ENCODE measurements at places on chromosomes 11 and 22. TPM values are rescaled to one million over a fixed set of nuclear protein-coding genes. Genes with fewer than 3 reads are reported as not detected.

DNA sequence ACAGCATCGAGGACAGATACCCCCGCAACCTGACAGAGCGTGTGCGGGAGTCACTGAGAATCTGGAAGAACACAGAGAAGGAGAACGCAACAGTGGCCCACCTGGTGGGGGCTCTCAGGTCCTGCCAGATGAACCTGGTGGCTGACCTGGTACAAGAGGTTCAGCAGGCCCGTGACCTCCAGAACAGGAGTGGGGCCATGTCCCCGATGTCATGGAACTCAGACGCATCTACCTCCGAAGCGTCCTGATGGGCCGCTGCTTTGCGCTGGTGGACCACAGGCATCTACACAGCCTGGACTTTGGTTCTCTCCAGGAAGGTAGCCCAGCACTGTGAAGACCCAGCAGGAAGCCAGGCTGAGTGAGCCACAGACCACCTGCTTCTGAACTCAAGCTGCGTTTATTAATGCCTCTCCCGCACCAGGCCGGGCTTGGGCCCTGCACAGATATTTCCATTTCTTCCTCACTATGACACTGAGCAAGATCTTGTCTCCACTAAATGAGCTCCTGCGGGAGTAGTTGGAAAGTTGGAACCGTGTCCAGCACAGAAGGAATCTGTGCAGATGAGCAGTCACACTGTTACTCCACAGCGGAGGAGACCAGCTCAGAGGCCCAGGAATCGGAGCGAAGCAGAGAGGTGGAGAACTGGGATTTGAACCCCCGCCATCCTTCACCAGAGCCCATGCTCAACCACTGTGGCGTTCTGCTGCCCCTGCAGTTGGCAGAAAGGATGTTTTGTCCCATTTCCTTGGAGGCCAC lies 3.3 kb downstream of the FADD start:
- DNase-seq: no peak

The MAJIN gene
- polyA plus RNA-seq: 0.09 TPM

DNA sequence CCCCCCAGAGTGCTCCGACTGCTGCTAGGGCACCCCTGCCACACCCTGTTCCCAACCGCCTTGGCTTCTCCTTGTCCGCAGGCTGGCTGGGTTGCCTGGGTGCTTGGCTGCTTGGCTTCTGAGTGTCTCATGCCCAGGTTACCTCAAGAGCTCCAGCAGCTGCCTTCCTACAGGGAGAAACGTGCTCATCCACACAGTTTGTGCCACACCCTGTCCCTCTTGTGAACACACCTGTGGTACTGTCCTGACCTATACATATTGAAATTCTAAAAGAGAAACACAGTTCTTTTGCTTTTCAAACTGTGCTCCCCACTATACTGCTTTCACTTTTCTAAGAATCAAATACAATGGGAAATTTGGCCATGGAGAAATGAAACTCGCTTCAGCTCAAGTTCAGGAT lies 191.4 kb downstream of the DBX1 start:
- DNase-seq: no peak

The KCTD17 gene
- 16.3 TPM for polyA plus RNA-seq

DNA sequence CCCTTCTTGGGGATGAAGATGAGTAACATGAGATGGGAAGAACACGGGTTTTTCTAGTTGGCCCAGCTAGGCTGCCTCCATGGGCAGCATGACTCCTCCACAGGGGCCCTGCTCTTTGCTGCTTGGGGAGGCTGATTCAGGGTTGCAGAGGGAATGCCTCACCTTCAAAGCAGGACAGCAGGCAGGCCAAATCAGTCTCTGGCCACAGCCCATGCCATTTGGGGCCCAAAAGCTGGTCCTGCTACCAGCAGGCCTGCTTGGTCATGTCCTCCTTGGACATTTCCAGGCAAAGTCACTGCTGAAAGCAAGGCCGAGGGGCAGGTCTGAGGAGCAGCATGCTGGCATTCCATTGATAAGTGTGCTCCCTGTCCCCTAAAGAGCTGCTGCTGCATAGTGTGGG lies 13.8 kb upstream of the MAPK8IP1 start:
- DNase-seq: no peak

DNA sequence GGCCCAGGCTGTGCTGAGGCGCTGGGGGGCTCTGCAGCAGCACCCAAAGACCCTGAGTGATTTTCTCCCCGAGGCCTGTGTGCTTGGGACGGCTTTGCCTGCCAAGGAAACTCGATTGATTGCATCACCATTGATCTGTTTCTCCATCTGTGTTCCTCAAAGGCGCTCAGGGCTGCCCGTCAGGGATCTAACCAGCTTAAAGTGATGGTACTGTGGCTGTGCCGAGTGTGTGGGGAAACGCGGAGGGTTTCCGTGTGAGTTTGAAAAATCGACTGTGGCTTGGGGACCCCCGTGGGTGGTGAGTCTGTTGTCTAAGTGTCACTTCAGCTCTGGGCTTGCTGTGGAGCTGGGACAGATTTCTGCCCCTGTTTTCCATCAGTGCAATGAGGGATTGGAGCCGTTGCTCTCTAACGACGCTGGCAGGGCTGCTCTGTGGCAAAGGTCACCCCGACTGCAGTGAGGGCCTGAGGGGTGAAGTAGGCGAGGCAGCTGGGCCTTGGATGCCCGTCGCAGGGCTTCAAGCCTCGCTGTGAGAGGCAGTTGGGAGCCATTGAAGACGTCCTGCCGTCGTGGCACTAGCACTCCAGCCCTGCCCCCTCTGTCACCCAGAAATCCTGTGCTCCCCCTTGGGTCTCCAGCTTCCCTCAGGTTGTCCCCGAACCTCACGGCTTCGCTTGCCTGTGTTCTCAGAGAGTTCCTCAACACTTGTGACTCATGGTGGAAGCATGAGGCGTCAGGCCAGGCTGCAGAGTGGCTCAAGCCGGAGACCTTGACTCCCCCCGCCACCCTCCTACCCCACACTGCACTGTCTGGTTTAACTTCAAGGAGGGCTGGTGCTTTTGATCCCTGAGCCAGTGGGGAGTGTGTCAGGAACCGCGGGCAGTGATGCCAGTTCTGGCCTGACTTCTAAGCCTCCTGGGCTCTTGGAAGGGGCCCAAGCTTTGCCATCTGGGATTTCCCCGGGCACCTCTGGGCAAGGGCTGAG lies 21.8 kb downstream of the CACNA1I start:
- DNase-seq: no peak

The SDF2L1 gene
- polyA plus RNA-seq: 23.2 TPM

GRCh38 chr22:50014053-50014501 lies 1.5 kb upstream of the IL17REL start:
- DNase-seq: no peak

The C11orf87 gene
- 0.22 TPM for polyA plus RNA-seq

- DNase-seq: no peak
These were observed 698.5 kb downstream of the KCNA4 start for GRCh38 chr11:29318134-29318845.

The OR51E2 gene
- not detected for polyA plus RNA-seq

- no peak for DNase-seq
These were observed 40.1 kb upstream of the CLMP start for GRCh38 chr11:123235117-123235655.

DNA sequence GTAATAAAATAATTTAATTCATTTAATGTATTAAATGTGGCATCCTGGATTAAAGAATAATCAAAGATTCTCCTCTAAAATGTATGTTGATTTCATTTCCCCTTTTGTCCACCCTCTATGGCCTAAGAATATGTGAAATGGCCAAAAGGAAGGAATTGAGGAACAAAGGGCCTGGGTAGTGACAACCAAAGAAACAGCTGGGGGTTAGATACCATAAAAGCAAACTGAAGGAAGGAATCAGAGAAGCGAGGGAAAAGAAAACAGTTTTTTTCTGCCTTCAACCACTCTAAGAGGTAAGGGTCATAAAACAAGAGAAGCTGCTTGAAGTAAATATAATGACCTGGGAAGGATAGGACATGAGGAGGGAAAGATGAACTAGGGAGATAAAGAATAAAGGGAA lies 139.3 kb downstream of the FAM76B start:
- no peak for DNase-seq

DNA sequence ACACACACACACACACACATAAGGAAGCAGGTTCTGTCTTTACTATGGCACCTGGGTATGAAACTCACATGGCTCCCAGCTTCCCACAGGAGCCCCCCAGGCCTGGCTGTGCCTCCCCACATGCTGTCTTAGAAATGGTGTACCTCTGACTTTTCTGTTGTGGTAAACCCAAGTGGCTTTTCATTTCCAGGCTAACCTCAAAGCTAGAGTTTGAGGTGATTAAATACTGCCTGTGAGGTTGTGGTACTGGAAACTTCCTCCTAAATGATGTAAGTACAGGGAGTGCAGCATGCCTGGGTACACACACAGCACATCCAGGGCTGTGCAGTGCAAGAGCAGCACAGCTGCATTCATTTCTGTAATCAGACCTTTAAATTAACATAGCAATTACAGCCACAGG lies 34.4 kb downstream of the ME3 start:
- no peak for DNase-seq

The ART1 gene
- polyA plus RNA-seq: not detected

- DNase-seq: no peak
These were observed 237.6 kb downstream of the OR4A5 start for GRCh38 chr11:54944211-54944610.

DNA sequence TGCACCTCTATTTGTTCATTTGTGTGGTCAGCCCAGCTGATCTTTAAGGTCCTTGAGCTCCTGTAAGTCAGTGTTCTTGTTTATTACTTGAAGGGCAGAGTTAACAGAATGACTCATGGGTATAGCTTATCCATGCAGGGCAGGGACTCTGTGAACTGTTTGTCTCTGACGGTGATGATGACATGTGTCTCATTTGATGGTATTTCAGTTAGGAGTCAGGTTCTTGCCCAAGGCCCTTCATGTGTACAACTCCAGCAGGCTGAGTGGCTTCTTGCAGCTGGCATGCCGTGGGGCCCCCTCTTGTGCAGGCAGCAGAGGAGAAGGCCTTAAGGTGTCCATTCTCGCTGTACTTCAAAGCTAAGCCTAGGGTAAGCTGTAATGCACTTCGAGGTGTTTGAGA lies 165.1 kb downstream of the DBX1 start:
- peak; percentile 59 for DNase-seq

GRCh38 chr11:63769042-63769713 lies 603 bp upstream of the ZFTA start:
- DNase-seq: no peak

GRCh38 chr11:69035946-69036340 lies 12.8 kb upstream of the TPCN2 start:
- DNase-seq: no peak
